Breast epithelium (tissue), 4 donors: ENCODE measurements at places on chromosomes 1 and 21.

GRCh38 chr1:8163039-8163438, 136.9 kb upstream of the ERRFI1 start:
- DNase-seq = no peak

GRCh38 chr1:101131239-101131843, 105.5 kb upstream of the S1PR1 start:
- DNase-seq = no peak

GRCh38 chr1:229621663-229622062, 4.3 kb downstream of the TAF5L start:
- no peak for DNase-seq

- DNase-seq = peak; percentile 90
Measured at GRCh38 chr1:1959840-1960479, 40.9 kb upstream of the TMEM52 start.

DNA sequence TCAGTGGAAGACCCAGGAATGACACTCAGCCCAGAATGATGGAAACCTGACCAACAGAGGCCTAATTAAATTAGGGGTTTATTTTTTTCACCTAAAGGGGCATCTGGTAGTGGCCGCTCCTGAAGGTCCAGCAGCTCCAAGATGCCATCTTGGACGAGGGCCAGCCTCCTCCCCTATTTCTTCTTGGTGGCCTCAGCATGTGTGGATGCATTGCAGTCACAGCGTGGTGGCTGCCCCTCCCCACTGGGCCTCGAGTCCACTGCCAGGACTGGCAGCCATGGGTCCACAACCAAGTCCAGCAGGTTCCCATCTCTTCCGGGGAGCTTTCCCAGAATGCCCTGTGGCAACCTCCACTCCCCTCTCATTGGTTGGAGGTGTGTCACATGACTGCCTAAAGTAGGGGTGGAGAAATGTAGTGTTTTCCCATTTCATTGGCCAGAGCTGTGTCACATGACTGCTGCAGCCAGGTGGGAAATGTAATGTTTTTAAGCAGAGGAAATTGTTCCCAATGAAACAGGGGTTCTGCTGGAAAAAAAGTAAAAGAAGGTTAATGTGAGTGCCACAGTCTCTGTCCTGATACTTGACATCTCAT, 628.2 kb downstream of the PTPRU start:
- DNase-seq = no peak

DNA sequence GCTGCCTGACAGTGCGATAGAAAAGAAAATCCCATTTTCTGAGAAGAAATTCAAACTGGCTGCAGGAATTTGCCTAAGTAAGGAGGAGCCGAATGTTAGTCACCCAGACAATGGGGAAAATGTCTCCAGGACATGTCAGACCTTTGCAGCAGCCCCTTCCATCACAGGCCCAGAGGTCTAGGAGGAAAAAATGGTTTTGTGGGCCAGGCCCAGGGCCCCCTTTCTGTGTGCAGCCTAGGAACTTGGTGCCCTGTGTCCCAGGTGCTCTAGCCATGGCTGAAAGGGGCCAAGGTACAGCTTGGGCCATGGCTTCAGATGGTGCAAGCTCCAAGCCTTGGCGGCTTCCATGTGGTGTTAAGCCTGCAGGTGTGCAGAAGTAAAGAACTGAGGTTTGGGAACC, 14.6 kb downstream of the ZBTB21 start:
- no peak for DNase-seq

DNA sequence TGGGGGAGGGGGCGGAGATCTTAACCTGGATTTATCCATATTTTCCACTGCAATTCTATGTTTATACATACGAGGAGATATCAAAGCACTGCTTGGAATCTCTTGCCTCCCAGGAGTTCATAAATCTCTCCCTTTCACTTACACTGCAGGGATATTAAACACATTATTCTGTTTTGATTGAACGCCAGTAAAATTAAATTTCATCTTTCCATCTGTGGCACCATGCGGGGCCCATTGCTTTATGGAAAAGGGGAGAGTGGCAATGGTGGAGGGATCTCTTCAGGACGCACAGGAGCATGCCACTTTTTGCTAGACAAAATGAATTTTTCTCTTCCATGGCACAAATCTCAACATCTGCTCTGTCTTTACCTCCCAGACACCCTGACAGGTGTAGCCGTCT, 648.0 kb upstream of the PLXNA2 start:
- DNase-seq = no peak

GRCh38 chr1:103230061-103230460, 121.7 kb upstream of the COL11A1 start:
- no peak for DNase-seq

GRCh38 chr1:183194527-183195141, 8.6 kb downstream of the LAMC2 start:
- DNase-seq = no peak

DNA sequence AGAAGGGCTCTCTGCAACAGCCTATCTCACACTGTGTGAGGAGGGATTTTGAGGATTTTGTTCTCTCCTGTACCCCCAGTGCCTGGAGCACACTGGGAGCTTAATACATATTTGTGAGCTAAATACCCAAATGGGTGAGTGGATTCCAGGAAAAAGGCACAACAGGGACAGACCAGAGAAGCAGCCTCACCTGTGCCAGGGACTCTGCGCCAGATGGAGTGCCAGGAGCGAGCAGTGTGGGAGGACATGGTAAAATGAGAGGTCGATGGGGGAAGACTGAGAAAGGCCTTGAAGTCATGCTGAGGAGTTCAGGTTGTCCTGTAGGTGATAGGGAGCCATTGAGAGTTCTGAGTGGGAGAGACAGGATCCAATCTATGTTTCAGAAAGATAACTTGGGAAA, 11.0 kb upstream of the KCNA2 start:
- DNase-seq = no peak

DNA sequence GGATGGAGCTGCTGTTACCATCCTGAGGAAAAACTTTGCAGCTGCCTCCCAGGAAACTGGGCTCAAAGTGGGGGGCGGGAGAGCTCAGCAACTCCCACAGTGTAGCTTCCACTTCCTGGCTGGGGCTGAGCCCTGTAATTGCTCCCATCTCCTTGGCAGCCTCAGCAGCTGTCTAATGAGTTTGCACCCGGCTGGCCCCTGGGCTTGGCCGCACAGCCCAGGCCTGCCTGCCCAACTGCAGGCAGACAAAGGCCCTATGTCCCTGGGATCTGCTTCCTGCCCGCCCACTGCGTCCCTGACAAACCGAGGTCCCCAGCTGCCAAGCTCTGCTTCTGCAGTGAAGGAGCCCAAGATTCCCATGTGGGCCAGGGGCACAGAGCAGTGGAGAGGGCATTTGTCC, 30.1 kb downstream of the EDN2 start:
- peak; percentile 92 for DNase-seq

- no peak for DNase-seq
Measured at GRCh38 chr1:109714661-109715372, 2.8 kb downstream of the GSTM5 start.

DNA sequence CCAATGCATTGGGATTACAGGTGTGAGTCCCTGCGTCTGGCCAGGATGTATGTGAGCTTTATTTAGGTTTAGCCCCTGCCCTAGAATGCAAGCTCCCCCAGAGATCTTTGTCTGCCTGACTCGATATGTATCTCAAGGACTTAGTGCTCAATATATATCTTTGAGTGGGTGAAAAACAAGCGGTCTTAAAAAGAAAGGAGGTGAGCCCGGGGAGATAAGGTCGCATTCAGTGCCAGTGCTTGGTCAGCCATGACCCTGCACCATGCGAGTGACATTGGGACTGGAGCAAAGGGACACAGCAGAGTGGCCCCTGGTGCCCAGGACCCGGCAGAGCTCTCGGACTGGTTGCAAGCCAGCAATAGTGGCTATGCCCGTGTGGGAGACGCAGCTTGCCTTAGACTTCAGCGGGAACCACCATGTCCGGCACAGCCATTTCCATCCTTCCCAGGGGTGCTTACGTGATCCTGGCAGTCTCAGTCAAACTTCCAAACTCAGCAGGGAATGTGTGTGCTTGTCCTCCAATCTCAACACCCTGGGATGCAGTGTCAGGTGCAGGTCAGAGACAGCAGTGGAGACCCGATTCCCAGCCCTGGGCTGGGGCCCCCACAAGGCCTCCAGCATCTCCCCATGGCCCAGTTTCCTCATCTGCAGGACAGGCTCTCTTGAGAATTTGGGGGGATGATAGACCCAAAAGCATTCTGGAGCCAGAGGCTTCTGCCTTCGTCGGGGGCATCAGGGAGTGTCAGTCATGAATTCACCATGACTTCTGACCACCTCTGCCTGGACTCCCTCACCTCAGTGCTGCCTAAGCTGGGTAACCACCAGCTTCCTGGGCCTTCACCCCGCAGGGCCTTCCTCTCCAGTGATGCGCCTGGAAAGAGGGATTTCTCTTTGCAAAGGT, 1.8 kb downstream of the MX2 start:
- no peak for DNase-seq

- DNase-seq = no peak
Measured at GRCh38 chr1:166693673-166694297, 145.5 kb upstream of the POGK start.

GRCh38 chr1:13492711-13493110, 21.1 kb downstream of the LRRC38 start:
- no peak for DNase-seq
